Panc1 (cell line): ENCODE measurements at places on chromosomes 2 and 18.

- H3K36me3 ChIP-seq, result no peaks in the 10 kb centered on the region
- H3K27ac ChIP-seq, result no peak overlapping the region
- H3K4me3 ChIP-seq, result no peak overlapping the region
- DNase-seq, result no peak
Measured at GRCh38 chr2:217218269-217219163, 358.7 kb upstream of the TNP1 start.

DNA sequence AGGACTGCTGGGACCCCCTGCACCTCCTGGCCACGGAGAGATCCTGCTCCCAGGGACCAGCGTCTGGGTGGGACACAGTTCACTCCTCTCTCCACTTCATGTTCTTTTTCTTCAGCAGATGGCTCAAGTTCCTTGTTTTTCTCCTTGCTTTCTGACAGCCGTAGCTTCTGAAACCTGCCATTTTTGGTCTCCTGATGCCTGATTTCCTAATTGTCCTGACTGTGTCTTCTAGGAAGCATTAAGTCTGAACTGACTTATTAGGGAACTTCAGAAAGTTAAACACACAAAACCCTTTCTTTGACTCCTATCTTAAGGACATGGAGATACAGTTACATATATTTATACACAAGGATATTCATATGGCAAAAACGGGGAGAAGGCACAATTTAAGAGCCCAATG, 22.7 kb downstream of the CNNM4 start:
- no peak for DNase-seq
- no peaks in the 10 kb centered on the region for H3K27me3 ChIP-seq
- H3K4me3 ChIP-seq, result no peak overlapping the region
- H3K27ac ChIP-seq, result peak overlapping the region; percentile 40; the same call in 1 of the 2 replicates
- H3K4me1 ChIP-seq, result peaks cover 29% of the 10 kb centered on the region

- H3K36me3 ChIP-seq, result no peaks in the 10 kb centered on the region
- peaks cover 41% of the 10 kb centered on the region for H3K27me3 ChIP-seq
- no peak for DNase-seq
- H3K27ac ChIP-seq, result no peak overlapping the region
- H3K4me1 ChIP-seq, result peaks cover 6% of the 10 kb centered on the region
- H3K4me3 ChIP-seq, result no peak overlapping the region
Measured at GRCh38 chr2:20660506-20661420, 6.2 kb upstream of the GDF7 start.

DNA sequence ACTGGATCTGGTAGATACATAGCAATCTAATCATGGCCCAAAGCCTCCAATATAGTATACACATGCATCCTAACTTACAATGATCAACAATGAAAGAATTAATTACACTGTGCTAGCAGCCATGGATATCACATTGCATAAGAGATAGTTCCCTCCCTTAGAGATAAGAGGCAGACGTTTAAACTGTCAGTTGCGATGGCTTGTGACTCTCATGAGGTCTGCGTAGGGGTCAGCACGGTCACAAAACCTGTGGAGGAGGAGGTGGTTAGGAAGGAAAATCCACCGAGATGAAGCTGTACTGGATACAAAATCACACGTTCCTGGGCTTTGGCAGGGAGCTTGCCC, 800 bp upstream of the RALB start:
- H3K27ac ChIP-seq, result peak overlapping the region; percentile 63
- no peaks in the 10 kb centered on the region for H3K27me3 ChIP-seq
- H3K36me3 ChIP-seq, result no peaks in the 10 kb centered on the region; the same call in none of the 2 replicates
- H3K4me1 ChIP-seq, result peaks cover 20% of the 10 kb centered on the region
- DNase-seq, result no peak

DNA sequence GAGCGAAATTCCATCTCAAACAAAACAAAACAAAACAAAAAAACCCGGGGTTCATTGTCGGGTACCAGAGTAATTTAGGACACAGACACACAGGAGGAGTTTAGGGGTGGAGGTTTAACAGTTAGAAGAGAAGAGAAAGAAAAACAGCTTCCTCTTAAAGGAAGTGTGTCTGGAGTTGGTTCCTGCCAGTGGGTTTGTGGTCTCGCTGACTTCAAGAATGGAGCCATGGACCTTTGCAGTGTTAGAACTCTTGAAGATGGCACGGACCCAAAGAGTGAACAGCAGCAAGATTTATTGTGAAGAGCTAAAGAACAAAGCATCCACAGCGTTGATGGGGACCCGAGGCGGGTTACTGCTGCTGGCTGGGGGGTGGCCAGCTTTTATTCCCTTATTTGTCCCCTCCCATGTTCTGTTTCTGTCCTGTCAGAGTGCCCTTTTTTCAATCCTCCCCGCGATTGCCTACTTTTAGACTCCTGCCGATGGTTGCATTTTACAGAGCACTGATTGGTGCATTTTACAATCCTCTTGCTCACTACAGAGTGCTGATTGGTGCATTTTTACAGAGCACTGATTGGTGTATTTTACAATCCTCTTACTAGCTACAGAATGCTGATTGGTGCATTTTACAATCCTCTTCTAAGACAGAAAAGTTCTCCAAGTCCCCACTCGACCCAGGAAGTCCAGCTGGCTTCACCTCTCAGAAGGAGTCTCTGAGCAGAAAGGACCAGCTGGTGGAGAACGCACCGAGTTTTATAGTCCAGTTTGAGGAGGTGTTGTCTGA, 28.7 kb upstream of the ATP8B1 start:
- no peak overlapping the region for H3K4me3 ChIP-seq
- H3K36me3 ChIP-seq, result no peaks in the 10 kb centered on the region
- H3K4me1 ChIP-seq, result no peaks in the 10 kb centered on the region
- no peaks in the 10 kb centered on the region for H3K27me3 ChIP-seq
- no peak for DNase-seq
- H3K27ac ChIP-seq, result no peak overlapping the region

DNA sequence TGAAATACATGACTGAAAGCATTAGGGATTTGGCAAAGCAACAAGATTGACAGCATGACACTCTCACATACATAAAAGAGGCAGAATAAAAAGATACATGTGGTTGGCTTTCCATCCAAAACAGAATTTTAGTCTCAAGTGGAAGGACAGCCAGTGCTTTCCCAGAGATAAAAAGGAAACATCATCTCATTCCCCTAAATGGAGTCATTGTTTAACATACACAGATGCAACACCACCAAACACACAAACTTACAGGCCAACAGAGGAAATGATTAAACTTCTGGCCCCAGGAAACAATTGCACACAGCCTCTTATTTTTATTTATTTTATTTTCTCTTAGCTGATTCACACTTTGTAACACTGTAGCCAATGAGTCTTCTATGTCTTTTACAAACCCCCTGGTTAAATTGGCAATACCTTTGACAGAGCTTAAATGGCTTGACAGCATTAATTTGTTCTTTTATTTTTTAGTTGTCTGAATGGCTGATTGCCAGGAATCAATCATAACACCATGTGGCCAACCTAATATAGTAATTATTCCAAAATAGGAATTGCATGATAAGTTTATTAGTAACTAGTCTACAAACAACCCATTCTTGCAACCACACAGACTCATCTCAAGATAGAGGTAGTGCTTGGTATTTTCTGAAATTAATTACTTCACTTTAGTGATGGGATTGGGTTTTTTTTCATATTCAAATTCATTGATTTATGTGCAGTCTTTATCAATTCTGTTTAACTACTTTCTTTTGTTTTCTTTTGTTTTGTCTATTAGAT, 190.5 kb downstream of the RND3 start:
- H3K27ac ChIP-seq, result no peak overlapping the region
- DNase-seq, result no peak
- H3K4me1 ChIP-seq, result no peaks in the 10 kb centered on the region
- H3K27me3 ChIP-seq, result no peaks in the 10 kb centered on the region
- H3K4me3 ChIP-seq, result no peak overlapping the region

DNA sequence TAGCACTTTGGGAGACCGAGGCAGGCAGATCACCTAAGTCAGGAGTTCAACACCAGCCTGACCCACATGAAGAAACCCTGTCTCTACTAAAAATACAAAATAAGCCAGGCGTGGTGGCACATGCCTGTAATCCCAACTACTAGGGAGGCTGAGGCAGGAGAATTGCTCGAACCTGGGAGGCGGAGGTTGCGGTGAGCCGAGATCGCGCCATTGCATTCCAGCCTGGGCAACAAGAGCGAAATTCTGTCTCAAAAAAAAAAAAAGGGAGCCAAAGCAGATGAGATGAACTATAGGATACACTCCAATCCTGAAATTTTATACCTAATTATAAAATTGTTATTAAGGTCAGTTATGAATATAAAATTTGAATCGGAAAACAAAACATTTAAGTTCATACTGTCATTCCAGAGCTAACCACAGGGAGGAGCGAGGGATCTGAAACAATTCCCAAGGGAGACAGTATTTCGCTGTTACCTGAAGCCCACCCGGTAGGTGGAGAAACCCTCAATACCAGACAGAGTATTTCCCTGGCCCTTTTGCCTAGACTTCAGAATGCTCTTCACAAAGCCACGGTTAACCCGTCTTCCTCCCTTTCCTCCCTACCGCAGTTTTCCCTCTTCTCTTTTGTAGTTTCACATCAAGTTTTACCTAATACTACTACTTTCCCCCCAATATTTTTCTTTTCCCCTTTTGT, 1.4 kb downstream of the PPM1G start:
- H3K36me3 ChIP-seq, result peaks cover 8% of the 10 kb centered on the region
- DNase-seq, result no peak
- H3K27ac ChIP-seq, result peak overlapping the region; percentile 87
- no peaks in the 10 kb centered on the region for H3K27me3 ChIP-seq
- peaks cover 16% of the 10 kb centered on the region for H3K4me1 ChIP-seq

DNA sequence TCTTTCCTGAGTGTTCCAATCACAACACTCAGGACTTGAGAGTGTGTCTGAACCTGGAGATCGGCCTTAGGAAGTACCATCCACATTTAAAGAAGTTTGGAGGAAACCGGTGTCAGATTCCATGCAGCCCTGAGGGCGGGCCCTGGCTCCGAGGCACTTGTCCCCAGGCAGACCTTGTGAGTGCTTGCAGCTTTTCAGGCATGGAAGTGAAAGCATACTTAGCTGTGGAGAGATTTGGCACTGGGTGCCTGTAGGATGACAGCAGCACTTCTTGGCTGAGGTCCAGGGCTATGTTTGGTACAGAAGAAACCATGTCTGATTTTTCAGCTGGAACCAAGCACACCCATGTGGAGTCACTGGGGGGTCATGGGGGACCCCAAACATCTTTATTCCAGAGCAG, 230.8 kb downstream of the SEPTIN10 start:
- no peak overlapping the region for H3K4me3 ChIP-seq
- H3K36me3 ChIP-seq, result no peaks in the 10 kb centered on the region
- no peak overlapping the region for H3K27ac ChIP-seq
- H3K27me3 ChIP-seq, result no peaks in the 10 kb centered on the region
- DNase-seq, result no peak
- H3K4me1 ChIP-seq, result no peaks in the 10 kb centered on the region

- no peak overlapping the region for H3K4me3 ChIP-seq
- no peak overlapping the region for H3K27ac ChIP-seq
- DNase-seq, result no peak
- H3K36me3 ChIP-seq, result no peaks in the 10 kb centered on the region
- H3K27me3 ChIP-seq, result peaks cover 6% of the 10 kb centered on the region
- H3K4me1 ChIP-seq, result no peaks in the 10 kb centered on the region
Measured at GRCh38 chr2:48753228-48753627, 2.3 kb downstream of the LHCGR start.

DNA sequence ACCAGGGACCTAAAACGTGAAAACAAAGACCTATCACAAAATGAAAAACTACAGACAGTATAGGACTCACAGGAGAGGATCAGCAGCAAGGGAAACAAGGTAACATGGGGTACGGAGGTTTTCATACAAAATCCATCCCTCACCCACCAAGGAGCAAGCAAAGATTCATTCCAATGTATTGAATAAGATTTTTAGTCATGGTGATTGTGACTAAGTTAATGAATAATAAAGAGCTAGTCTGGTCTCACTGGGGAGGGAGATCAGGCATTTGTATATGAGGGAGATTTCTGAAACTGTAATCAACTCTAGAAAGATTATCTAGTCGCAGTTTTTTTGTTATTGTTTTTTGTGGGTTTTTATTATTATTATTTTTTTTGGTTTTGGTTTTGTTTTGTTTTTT, 336.5 kb upstream of the MMADHC start:
- no peaks in the 10 kb centered on the region for H3K36me3 ChIP-seq
- DNase-seq, result no peak
- no peak overlapping the region for H3K27ac ChIP-seq
- H3K27me3 ChIP-seq, result no peaks in the 10 kb centered on the region
- no peak overlapping the region for H3K4me3 ChIP-seq

- H3K4me3 ChIP-seq, result no peak overlapping the region
- no peak for DNase-seq
- H3K27me3 ChIP-seq, result no peaks in the 10 kb centered on the region
- H3K27ac ChIP-seq, result no peak overlapping the region
- H3K36me3 ChIP-seq, result no peaks in the 10 kb centered on the region
- H3K4me1 ChIP-seq, result no peaks in the 10 kb centered on the region
Measured at GRCh38 chr2:177818412-177818811, 254.2 kb downstream of the PDE11A start.

- peak overlapping the region; percentile 88 for H3K27ac ChIP-seq
- H3K27me3 ChIP-seq, result no peaks in the 10 kb centered on the region
- H3K4me1 ChIP-seq, result peaks cover 28% of the 10 kb centered on the region
- peak overlapping the region; percentile 69 for H3K4me3 ChIP-seq
- DNase-seq, result no peak
- no peaks in the 10 kb centered on the region for H3K36me3 ChIP-seq
Measured at GRCh38 chr2:238202326-238203093, 985 bp downstream of the ILKAP start.

GRCh38 chr18:57753063-57753462, 50.1 kb downstream of the ATP8B1 start:
- DNase-seq, result no peak
- H3K4me1 ChIP-seq, result peaks cover 20% of the 10 kb centered on the region
- no peak overlapping the region for H3K27ac ChIP-seq
- no peaks in the 10 kb centered on the region for H3K27me3 ChIP-seq
- H3K4me3 ChIP-seq, result no peak overlapping the region

DNA sequence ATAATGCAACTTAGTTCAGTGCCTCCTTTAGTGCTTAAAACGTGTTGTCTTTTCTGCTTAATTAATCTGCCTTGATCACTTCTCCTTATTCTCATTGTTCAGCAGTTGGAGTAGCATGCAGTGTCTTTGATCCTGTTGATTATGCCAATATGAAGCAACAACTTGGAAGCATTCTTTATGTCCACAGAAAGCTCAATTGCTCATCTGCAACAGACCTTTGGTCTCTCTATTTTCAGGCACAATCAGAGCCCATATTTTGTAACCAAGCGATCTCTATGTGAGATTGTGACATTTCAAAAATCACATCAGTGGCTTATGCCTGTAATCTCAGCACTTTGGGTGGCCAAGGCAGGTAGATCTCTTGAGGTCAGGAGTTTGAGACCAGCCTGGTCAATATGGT, 217.3 kb downstream of the NYAP2 start:
- no peaks in the 10 kb centered on the region for H3K27me3 ChIP-seq
- H3K4me3 ChIP-seq, result no peak overlapping the region
- H3K4me1 ChIP-seq, result no peaks in the 10 kb centered on the region
- no peak overlapping the region for H3K27ac ChIP-seq
